ENCODE measurements at places on chromosomes 2 and 18. TPM values are rescaled to one million over a fixed set of nuclear protein-coding genes. Genes with fewer than 3 reads are reported as not detected.

Gene GATA6
- 0.10 TPM for total RNA-seq

Gene SPDYA
- 19.6 TPM for total RNA-seq

Gene REG1B
- total RNA-seq: not detected

Gene ERBB4
- total RNA-seq: not detected

Gene SULT1C4
- total RNA-seq: 0.62 TPM

Gene PAX8
- total RNA-seq: 1.8 TPM
